Progenitor cell of endocrine pancreas (in vitro differentiated cells): ENCODE measurements at places on chromosomes 4 and X. TPM values are rescaled to one million over a fixed set of nuclear protein-coding genes. Genes with fewer than 3 reads are reported as not detected.

DNA sequence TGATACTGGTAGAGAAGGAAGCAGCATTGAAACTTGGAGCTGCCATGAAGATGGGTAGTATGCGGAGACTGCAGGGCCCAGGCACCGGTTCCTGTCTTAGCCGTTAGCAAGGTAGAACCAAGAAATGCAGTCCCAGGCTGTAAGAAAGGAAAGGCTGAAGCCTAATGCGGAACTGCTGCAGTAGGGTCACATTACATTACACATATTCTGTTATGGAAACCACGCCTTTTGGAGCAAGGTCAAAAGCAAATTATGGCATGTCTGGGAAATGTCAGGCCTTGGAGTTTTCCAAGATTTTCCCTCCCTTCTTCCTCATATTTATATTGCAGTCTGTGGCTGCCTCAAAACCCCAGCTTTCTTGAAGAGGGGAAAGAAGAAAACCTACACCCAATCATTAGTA, 204.8 kb upstream of the RASGEF1B start:
- no peak for DNase-seq

DNA sequence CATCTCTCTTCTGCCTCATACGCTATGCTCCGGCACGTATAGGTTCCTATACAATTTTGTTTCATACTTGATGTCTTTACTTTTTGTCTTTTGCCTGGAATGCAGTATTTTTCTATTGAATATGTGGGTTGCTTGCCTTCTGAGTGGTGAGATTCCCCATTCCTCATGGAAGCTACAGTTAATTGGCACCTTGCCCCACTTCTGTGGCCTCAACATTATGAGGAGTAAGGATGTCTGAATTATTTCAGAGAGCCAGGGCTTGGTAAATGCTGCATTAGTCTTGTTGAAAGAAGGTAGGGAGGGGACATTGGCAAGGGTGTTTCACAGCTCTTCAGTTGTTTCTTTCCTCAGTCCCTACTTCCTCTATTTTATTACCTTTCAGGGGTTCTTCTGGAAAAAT, 23.0 kb downstream of the CDKL5 start:
- DNase-seq, result no peak

GRCh38 chrX:37976153-37976552, 30.2 kb upstream of the SYTL5 start:
- no peak for DNase-seq

- DNase-seq, result no peak
Measured at GRCh38 chr4:124555959-124556358, 156.6 kb downstream of the ANKRD50 start.

- no peak for DNase-seq
Measured at GRCh38 chrX:153900831-153901752, 3.4 kb upstream of the AVPR2 start.

DNA sequence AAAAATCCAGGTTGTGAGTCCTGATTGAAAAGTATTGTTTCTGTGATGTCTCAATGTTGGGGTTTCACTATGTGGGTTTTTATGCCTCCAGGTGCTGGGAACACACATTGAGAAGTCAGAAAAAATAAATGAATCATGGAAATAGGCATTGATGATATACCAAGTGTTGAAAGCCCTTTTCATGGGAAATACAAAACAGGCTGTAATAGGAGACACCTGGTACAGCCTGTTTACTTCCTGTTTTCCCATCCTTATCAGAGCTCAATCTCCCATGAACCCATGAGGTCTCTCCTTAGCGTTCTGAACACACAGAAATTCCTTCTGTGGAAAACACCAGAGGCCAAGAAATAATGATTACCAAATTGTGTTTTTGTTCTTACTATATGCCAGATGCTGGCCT, 106.3 kb upstream of the BOD1L1 start:
- DNase-seq, result no peak

DNA sequence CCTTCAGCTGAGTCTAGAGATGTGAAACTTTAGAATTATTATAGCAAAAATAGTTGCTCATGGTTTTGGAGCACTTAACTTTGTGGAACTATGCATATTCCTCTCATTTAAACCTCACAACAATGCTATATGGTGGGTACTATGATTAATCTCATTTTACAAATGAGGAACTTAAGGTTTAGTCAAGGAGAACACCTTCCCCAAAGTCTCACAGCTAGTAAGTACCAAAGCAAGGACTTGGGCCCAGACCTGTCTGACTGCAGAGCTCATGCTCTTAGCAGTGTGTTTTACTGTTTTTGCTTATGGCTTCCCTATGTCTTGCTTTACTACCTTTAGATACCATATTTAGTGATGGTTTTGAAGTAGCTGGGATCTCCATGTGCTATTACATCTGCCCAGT, 5.1 kb downstream of the UBE2A start:
- DNase-seq, result no peak

DNA sequence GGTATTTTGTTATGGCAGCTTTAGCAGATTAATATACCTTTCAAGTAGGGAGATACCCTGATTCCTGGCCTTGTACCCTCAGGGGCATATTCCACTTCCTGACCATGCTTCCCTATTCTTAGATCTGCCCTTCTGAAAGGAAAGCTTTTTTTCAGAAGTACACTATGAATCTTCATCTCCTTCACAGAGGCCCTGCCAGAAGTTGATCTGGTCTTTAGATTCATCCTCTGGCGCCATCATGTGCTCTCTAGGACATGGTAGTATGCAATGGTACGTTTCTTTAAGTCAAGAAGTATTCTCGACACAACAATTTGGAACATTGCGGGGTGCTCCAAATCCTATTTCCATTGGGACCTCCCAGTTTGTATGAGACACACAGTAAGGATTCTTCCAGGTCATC, 39.6 kb upstream of the DIPK2B start:
- no peak for DNase-seq

DNA sequence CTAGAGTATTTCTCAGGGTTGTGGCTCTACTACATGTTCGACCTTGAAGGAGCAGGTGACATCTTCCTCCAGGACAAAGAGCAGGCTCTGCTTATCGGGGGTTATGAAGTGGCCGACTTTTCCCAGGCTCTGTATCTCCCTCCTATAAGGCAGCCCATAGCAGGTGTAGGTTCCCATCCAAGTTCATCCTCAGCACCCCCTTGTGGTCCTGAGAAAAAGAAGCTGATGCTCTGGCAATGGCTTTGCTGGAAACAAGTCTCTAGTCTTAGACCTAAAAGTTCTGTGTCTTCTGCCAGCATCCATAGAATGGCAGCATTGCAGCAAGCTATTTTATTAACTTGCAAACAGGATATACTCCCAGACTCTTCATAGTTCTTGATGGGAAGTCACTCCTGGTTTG, 836.6 kb upstream of the PRKX start:
- no peak for DNase-seq

- no peak for DNase-seq
Measured at GRCh38 chrX:9557091-9557490, 92.2 kb downstream of the TBL1X start.

GRCh38 chrX:107107459-107107858, 11.2 kb downstream of the RBM41 start:
- no peak for DNase-seq

GRCh38 chr4:8439168-8439567, 1.4 kb downstream of the ACOX3 start:
- DNase-seq, result no peak

DNA sequence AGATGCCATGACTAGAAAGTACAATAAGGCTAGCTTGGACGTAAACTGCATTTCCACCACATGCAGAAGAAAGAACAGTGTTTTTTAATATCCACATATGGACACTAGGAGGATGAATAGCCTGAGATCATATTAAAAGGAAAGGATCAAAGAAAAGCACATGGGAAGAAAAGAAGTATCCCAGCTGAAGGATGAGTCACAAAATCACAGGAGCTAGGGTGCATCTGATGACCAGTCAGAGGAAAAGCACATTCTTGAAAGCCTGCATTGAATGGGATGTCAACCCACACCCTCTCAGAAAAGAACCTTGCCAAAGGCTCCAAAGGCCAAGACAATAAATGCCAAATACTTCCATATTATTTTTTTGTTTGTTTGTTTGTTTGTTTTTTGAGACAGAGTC, 56.8 kb upstream of the PRDX4 start:
- DNase-seq, result no peak

Gene ARHGAP4
- total RNA-seq, result 16.4 and 16.7 TPM in 2 replicates

Gene F11
- 0.51 and 0.53 TPM in 2 replicates for total RNA-seq

Gene SLC34A2
- 1.1 and 2.2 TPM in 2 replicates for total RNA-seq

Gene ATP2B3
- 0.11 and 0.60 TPM in 2 replicates for total RNA-seq

Gene UCP1
- total RNA-seq, result not detected in 2 replicates

Gene NSUN7
- 17.5 and 20.1 TPM in 2 replicates for total RNA-seq

Gene NPFFR2
- 0.96 and 1.6 TPM in 2 replicates for total RNA-seq

Gene AKAP14
- total RNA-seq, result not detected in 2 replicates
